PC-3 (cell line): ENCODE measurements at places on chromosomes 6 and 20.

DNA sequence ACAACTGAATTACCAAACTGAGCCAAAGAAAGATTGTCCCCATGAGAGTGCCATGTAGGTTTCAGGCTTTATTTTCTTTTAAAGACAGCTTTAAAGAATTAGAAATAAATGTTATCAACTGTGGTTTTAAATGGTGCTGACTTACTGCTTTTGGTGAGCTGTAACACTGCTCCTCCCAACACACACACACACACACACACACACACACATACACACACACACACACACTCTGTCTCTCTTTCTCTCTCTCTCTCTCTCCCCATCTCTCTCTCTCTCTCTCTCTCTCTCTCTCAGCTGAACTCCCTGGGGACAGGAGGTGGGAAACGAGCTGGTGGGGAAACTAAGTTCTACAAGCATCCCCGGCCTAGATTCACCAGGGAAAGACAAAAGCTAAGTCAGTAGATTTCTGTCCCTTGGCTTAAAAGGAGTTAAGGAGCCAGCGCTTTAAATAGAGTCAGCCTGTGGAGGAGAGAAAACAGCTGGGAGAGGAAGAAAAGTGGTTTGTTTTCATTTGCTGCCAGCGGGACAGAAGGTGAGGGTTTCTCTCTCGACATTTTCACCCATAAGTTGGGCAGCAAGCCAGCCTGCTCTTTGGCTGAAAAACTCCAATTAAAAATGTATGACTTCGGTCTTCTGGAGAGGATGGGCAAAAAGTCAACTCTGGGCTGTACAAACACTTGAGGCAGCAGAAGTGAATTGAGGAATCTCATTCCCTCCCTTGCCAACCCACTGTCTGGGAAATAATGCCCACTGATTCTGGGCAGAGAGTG, 27.4 kb downstream of the CBLN4 start:
- DNase-seq: no peak

GRCh38 chr6:25748049-25748448, 6.5 kb upstream of the SLC17A4 start:
- DNase-seq: no peak

DNA sequence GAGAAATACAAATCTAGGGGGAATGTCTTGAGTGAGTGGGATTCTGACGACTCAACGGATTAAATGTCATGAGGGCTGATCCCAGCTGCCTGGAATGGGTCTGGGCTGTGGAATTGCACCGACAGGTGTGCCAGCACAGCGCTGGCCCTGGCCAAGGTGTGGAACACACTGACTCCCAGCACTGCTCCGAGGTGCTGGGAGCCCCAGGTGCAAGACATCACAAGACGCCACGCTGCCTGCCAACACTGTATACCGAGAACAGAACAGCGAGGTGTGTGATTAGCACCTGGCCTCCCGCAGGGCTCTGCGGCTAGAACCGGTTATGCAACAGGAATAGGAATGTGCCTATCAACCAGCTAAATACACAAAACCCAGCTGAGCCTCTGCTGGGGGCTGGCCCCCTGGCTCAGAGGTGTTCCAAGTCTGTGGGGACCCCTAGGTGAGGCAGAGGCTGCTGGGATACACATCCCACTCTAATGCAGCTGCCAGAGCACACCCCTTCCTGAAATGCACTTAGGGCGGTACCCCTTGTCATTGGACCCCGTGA, 24.8 kb upstream of the APMAP start:
- peak; percentile 82 for DNase-seq

- DNase-seq: no peak
Measured at GRCh38 chr20:48574383-48574782, 253.4 kb downstream of the PREX1 start.

DNA sequence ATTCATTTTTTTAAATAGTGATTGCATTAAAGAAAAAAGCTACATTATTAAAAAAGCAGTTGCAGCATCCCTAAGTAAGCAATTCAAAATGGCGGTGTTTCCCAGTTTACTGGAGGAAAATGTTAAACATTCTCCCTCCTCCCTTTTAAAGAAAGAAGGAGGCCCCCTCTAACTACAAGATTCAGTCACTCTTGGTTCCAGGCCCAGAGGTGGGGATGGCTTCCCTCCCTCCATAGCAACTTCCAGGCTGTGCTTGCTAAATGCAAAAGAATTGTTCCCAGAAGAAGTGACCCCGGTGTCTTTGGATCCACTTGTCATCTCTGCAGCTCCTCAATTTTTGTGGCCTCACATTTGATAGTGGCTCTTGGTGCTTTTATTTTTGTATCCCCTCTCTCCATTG, 165.9 kb downstream of the SOBP start:
- DNase-seq: no peak

- no peak for DNase-seq
Measured at GRCh38 chr20:47337413-47337812, 19.1 kb downstream of the ZMYND8 start.

- peak; percentile 73 for DNase-seq
Measured at GRCh38 chr6:26205161-26205624, 118.0 kb downstream of the HFE start.
